ENCODE measurements at places on chromosomes 4 and X.

DNA sequence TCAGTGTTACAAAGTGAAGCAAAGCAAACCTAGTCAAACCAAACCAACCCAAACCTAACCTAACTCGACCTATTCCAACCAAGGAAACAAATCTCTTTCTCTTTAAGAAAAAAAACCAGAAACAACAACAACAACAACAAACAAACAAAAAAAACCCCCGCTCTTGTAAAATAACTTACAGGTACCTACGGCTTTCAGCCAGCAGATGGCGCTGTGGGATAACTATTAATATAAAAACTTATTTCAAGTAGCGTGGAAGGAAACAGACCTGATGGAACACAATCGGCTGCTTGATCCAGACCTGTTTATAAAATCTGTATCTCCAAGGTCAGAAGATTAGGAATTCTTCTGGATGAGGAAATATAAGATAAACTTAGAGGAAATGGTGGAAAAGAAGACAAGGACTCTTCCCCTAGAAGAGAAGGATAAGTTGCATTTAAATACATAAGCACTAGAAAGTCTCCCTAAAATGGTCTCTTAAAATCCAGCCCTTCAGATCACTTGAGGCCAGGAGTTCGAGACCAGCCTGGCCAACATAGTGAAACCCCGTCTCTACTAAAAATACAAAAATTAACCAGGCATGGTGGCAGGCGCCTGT lies 34.4 kb upstream of the CDKL5 start:
- peak; percentile 44 for DNase-seq

GRCh38 chr4:52606040-52606439 lies 53.1 kb downstream of the USP46 start:
- no peak for DNase-seq

- no peak for DNase-seq
Measured at GRCh38 chr4:24935856-24936255, 23.0 kb upstream of the CCDC149 start.

DNA sequence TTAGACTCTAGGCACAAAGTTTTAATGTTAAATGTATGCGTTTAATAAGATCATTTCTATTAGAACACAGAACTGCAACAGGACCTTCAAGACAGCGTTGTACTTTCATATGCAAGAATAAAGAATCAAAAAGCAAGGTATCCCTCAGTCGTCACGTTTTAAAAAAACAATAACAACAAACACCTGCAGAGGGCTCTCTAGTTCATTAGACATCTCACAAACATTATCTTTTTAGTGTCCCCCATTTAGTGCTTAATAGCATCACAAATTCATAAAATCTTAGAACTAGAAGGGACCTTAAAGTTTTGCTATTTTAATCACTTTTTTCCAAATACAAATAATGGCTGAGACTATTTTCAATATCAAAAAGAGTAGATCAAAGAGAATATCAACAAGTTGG lies 236.6 kb downstream of the DCHS2 start:
- no peak for DNase-seq

DNA sequence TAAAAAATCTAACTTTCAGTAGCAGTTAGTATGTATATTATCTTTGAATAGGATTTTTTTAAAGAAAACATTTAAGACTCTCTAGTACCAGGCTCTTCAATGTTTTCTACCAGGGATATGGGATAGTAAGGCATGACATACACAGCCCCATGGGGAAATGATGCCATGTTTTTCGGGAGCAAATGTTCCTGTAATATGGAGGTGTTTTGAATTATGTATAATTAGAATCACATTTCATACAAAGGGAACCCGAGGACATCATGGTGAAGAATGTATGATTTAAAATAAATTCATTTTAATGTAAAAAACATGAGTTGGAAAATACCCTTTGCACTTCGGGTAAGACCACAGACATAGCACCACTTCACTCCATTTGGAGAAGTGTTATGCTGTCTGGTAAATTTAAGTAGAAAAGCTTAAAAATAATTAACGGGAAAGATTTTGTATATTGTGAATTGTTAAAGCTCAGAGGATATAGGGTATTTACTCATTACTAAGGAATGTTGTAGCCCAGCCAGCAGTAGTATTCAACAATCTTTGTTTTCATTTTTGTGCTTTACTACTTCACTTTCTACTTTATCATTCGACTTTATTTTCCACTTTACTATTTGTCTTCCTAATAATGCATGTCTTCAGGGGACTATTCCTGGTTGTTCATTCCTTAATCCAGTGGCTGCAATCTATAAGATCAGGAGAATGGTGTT lies 2050.7 kb downstream of the ARAP2 start:
- DNase-seq: no peak

GRCh38 chr4:8164194-8164565 lies 5.6 kb upstream of the ABLIM2 start:
- no peak for DNase-seq

GRCh38 chr4:4783847-4784246 lies 75.6 kb upstream of the MSX1 start:
- DNase-seq: no peak

Data from stimulated activated CD8-positive, alpha-beta memory T cell treated with anti-CD3 and anti-CD28 coated beads, Interleukin-7, amount 100 ng/mL, for 1 hour (primary cell).